ENCODE measurements at places on chromosomes 7 and 10.

DNA sequence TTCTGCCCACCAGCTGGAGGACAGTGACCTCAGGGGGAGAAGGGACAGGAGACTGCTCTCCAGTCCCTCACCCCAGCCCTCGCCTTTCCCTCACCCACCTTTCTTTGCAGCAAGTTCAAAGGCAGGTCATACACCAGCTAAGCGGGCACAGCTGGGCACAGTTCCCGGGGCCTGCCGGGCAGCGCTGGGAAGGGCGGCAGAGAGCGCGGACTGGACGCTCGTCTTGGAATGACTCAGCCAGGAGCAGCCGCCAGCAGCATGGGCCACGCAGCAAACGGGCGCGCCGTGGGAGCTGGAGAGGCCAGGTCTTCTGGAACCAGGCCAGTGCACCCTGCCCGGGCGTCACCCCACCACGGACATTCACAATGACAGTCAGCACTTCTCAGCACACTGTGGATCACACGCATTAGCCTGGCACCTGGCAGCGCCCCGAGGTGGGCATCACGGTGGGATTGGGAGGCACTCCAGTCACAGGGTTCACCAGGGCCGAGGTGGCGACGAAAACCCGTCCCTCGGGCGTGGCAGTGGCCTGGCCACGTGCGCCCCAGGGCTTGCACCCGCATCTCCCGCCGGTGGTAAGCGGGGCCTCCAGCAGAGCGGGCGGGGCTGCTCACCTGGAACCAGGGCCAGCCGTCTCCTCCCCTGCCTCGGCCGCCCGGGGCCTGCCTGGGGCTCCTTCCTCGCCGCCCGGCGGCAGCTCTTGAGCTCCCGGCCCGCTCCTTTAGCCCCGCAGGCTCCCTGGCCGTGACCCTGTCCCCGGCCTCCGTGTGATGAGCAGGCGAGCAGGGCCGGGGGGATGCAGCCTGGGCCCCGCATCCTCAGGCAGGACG is 29.0 kb upstream of the WDFY4 start:
- peak; percentile 76 for DNase-seq

GRCh38 chr10:52215745-52216361 is 98.2 kb upstream of the DKK1 start:
- DNase-seq = peak; percentile 87

GRCh38 chr7:33185786-33186185 is 56.4 kb downstream of the BBS9 start:
- DNase-seq = peak; percentile 71

DNA sequence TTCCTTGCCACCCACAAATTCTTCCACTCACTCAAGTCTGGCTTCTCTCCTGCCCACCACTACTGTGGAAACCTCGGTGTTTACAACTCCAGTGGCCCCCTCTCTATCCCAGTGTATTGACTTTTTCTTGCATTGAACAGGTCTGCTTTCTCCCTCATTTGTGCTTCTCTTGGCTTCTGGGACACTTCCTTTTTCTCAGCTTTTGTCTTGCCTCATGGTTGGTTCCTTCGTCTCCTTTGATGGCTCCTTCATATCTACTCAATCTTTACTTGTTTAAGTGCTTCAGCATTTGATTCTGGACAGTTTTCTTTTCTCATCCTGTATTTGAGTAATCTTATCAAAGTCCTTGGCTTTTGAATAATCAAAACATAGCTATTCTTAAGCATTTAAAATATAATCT is 35.9 kb upstream of the FAM3C start:
- DNase-seq = no peak

- DNase-seq = peak; percentile 82
Observed at GRCh38 chr10:1109795-1110673, 53.8 kb downstream of the WDR37 start.

- peak; percentile 73 for DNase-seq
Observed at GRCh38 chr10:11595395-11595692, 16.1 kb downstream of the USP6NL start.

- no peak for DNase-seq
Observed at GRCh38 chr10:14466257-14466656, 135.5 kb upstream of the FRMD4A start.

DNA sequence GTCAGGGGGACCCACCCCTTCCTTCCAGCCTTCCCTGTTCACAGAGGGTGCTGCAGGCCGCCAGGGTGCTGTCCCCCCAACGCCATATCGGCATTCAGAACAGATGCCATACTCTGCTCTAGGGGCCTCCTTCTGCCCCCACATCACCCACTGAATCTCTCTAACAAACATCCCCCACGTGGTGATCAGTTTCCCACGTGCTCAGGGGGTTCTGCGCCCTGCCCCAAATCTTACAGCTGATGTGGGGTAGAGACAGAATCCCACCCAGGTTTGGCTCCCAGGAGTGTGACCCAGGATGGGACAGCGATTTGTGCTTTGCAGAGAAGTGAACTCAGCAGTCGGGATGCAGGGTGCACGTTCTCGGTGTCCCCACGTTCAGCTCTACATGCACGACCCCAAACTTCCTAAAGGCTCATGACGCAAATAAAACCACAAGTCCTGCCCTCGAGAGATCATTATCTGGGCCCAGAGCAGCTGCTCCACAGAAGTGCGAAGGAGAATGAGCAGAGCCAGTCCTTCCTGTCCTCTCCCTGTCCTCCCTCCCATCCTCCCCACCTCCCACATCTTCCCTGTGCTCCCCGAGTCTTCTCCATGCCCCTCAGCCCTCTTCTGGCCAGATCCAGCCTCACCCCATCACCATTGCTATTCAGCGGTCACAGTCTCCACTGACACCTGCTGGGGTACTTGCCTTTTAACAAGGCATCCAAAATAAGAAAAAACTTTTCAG is 423.4 kb downstream of the DNAJB6 start:
- no peak for DNase-seq

- DNase-seq = no peak
Observed at GRCh38 chr10:1620803-1621202, 116.5 kb downstream of the ADARB2 start.

- DNase-seq = peak; percentile 81
Observed at GRCh38 chr10:103193107-103193819, at the start of gene NT5C2. Gene NT5C2, minus strand, starts transcription at chr10:103193272. Its CDS starts 18,314 bp downstream, at chr10:103174958.

DNA sequence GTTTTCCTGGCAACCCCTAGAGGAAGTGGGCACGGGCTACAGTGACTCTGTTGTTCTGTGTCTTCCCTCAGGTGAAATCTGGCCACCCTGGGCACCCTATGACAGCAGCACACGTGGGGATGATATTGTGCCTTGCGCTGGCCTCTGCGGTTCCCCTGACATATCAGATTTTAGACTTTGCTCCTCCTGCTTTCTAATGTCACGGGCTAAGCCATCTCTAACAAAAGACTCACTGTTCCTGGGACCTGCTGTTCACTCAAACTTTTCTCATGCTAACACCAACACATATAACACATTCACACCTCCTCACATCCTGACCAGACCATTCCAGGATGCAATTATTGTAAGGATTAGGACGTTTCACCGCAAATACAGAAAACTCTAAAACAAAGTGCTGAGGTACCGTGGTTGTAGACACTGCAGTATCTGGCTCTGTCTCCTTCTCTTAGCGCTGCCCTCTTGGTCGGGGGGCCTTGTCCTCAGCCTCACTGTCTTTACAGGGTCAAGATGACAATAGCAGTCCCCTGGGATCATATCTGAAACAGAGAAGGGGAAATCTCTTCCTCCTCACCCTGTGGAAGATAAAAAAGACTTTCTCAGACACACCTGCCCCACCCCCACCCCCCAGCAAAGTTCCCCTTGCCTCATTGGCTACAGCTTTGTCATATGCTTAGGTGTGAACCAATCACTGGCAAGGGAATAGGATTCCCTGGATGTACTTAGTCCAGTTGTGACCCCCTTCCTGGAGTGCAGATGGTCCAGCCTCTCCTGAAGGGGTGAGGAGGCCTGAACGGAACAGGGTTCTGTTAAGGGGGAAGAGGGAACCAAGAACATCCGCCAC is 14.1 kb downstream of the CHN2 start:
- no peak for DNase-seq

GRCh38 chr7:31892099-31892829 is 177.9 kb downstream of the PDE1C start:
- no peak for DNase-seq

DNA sequence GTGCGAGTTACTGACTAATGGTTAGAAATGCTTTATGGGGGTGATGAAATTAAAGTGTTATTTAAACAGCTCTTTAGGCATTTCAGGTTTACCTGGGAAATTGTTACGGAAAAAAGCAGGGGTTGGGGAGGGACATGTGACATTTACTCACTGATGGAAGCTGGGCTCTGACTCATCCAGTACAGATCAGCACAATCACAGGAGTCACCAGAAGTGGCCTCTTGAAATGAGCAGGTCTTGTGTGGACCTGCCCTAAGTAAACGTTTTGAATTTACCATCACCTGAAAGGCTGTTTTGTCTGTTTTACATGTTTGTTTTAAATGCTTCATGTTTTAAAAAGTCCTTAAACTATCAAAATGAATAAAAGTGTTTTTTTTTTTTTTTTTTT is 2.3 kb downstream of the GLRX3 start:
- peak; percentile 19 for DNase-seq

- no peak for DNase-seq
Observed at GRCh38 chr10:116112232-116113231, 160.5 kb downstream of the GFRA1 start.

DNA sequence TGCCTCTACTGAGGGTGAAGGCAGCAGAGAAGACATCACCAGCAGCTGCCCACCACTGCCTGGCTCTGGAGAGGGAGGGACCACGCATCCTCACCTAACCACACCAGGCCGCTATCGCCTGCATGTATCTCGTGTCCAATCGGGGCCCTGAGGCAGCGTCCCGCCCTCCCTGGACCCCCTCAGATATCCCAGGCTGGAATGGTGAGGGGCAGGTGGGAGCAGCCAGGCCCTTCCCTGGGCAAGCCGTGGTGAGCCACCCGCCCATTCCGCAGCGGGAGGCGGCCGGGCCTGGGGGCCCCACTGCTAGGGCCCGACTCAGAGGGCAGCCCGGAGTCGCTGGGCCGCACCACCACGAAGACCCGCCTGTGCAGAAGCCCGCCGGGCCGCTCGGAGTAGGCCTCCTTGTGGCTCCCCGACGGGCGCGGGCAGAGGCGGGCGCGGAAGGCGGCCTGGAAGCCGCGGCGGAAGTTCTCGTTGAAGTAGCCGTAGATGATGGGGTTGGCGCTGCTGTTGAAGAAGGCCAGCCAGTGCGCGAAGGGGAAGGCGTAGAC is 21.6 kb upstream of the PPA1 start:
- no peak for DNase-seq

GRCh38 chr10:47349516-47349915 is 1.4 kb downstream of the RBP3 start:
- no peak for DNase-seq

DNA sequence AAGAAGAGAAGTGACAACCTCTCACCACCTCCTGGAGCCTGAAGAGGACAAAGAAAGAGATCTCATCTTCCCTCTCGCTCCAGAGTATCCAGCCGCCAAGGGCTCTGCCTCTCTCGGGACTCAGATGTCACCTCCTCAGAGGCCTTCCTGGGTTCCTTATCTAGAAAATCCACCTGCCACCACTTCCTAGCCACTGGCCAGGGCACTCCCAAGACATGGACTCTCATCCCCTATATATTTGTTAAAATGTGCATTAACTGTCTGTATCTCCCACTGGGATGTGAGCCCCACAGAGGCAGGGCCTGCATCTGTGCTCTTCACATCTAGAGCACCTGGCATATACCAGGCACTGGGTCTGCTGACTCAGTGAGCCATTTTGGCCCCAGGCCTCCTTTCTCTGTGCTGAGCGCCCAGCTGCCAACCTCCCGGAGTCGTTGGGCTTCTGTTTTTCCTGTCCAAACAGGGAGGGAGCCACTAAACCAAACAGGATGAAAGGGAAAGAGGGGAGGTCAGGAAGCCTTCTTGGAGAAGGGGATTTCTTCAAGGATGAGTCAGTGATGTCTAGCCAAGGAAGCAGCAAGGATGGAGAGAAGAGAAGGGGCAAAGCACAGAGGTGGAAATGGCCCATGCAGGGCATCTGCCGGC is 58.9 kb downstream of the KCNMA1 start:
- DNase-seq = peak; percentile 44

GRCh38 chr7:128835790-128836641 is 5.8 kb downstream of the FLNC start:
- DNase-seq = peak; percentile 67

- DNase-seq = peak; percentile 20
Observed at GRCh38 chr7:20647908-20648776, 32.7 kb downstream of the ABCB5 start.

GRCh38 chr7:43487731-43488073 is 95.2 kb upstream of the STK17A start:
- no peak for DNase-seq

- no peak for DNase-seq
Observed at GRCh38 chr10:132475086-132475485, 62.5 kb upstream of the INPP5A start.

DNA sequence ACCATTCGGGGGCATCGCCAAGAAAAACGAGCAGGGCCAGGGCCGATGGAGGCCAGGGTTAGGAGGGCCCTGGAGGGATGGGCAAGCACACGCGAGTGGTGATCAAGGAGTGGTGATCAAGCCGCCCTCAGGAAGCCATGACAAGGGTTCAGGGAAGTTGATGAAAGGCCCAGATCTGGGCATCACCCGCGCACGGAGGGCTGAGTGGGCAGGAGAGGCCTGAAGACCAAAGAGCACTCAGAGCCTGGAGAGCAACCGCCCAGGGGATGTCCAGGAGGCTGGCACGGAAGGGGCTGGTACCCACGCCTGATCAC is 114.6 kb downstream of the WDR37 start:
- DNase-seq = no peak

- DNase-seq = peak; percentile 86
Observed at GRCh38 chr7:81769891-81770727, at the start of gene HGF. Gene HGF, minus strand, starts transcription at chr7:81770047. Its CDS starts 76 bp downstream, at chr7:81769971.

GRCh38 chr10:49149881-49150280 is 16.1 kb upstream of the FAM170B start:
- DNase-seq = no peak

DNA sequence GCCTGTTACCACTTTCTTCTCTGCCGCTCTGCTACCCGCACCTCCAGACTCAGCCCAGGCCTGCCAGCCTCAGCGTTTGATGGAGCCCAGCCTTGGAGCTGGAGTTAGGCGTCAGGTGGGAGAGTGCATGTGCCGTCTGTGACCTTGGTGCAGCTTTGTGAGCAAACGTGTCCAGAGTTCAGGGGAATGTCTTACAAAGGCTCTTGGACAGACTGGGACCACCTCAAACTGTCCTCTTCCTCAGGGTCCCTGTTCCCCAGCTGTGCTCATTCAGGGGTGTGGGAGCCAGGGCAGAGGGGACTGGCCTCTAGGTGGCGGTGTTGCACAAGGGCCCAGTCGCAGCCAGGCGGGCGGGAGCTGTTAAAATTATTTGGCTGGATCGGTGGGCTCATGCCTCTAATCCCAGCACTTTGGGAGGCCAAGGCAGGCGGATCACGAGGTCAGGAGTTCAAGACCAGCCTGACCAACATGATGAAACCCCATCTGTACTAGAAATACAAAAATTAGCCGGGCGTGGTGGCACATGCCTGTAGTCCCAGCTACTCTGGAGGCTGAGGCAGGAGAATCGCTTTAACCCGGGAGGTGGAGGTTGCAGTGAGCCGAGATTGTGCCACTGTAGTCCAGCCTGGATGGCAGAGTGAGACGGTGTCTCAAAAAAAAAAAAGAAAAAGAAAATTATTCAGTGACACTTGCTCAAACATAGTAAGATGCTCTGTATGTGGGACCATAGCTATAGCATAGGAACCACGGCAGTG is 89.2 kb downstream of the ADCY1 start:
- peak; percentile 43 for DNase-seq

DNA sequence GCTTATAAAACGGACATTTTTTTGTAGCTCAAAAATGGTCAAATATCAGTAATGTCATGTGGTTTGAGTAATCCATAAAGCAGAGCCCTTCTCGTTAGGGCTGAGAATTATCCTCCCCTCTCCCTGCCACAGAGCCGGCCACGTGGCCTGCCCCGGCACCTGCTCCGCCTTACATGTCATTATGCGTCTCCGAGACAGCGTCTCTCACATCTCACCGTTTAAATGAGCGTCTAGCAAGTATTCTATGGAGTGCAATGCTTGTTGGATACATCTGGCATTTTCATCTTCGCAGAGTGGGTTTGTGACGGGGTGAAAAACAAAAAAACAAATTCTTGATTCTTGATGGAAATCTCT is 86.1 kb downstream of the CUX1 start:
- DNase-seq = no peak
